ENCODE measurements at places on chromosomes 2 and 18. TPM values are rescaled to one million over a fixed set of nuclear protein-coding genes. Genes with fewer than 3 reads are reported as not detected.

DNA sequence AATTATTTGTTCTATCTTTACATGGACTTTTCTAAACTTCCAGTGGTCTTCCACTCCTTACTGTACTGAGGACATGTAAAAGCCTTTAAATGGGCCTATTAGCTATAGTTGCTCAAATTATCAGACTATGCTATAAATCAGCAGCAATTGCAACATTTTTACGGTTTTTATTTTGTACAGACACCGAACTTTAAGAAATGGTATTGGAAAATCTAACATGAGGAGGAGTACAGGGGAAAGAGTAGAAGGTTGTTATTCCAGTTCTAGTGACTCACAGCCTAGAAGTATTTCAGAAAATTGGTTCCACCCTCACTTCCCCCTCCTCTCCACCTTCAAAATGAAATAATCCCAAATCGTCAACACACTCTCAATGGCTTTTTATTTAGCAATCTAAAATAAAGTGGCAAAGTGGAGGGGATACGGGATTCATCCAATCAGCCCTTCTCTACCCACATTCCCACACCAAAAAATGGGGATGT is 1.1 kb downstream of the NCKAP1 start:
- DNase-seq, result peak; percentile 53

- no peak for DNase-seq
Measured at GRCh38 chr2:11919953-11920352, 173.5 kb downstream of the LPIN1 start.

- no peak for DNase-seq
Measured at GRCh38 chr18:10274301-10274700, 180.1 kb upstream of the APCDD1 start.

DNA sequence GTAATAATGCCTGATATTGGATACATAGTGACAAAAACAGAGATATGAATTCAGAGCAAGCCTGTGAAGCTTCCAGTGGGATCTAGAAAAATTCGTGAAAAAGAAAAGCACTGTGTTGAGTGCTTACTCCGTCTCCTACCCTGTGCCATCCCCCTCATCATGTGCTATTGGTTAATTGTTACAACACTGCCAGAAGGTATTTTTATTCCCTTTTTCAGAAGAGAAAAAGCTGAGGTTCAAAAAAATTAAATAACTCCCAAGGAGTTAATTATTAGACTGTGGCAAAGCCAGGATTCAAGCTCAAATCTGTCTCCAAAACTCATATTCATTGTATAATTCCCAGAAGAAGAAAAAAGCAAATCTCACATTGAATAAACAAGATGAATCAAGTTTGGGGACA is 735.5 kb upstream of the ACVR2A start:
- DNase-seq, result no peak

The FTCDNL1 gene
- 0.40 TPM for total RNA-seq

Measured in lung microvascular endothelial cell (primary cell).